Cerebellar cortex (tissue), 1 donor: ENCODE measurements at places on chromosomes 7 and 10.

DNA sequence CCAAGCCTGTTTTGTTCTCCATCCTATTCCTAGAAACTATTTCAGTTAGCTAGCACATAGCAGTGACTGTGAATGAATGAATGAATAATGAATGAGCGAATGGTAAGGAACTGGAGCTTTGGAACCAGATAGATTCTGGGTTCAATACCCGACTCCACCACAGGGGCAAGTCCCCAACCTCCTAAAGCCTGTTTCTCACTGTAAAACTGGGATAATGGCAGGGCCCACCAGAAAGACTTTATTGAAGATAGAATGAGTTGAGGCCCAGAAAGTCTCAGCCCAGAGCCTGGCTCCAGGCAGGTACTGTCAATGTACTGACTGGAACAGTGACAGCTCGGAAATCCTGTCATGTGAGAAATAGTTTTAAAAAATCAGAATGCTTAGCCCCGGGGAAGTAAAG lies 1.1 kb upstream of the CDH23 start:
- DNase-seq = no peak

GRCh38 chr7:129466796-129467195 lies 32.6 kb downstream of the STRIP2 start:
- DNase-seq = no peak

- DNase-seq = no peak
Observed at GRCh38 chr10:88116971-88117626, 253.7 kb downstream of the PTEN start.

DNA sequence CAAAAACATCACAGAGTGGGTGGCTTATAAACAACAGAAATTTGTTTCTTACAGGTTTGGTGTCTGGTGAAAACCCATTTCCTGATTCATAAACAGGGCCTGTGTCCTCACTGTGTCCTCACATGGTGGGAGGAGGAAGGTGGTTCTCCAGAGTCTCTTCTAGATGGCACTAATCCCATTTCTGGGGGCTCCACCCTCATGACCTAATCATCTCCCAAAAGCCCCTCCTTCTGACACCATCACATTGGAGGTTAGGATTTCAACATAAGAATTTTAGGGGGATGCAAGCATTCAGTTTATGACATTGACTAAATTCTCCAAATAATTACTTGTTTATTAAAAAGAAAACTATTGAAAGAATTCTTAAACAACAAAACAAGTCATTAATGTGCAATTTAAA lies 116.0 kb downstream of the CHN2 start:
- DNase-seq = no peak

- no peak for DNase-seq
Observed at GRCh38 chr7:107754642-107755041, 10.7 kb downstream of the CBLL1 start.

DNA sequence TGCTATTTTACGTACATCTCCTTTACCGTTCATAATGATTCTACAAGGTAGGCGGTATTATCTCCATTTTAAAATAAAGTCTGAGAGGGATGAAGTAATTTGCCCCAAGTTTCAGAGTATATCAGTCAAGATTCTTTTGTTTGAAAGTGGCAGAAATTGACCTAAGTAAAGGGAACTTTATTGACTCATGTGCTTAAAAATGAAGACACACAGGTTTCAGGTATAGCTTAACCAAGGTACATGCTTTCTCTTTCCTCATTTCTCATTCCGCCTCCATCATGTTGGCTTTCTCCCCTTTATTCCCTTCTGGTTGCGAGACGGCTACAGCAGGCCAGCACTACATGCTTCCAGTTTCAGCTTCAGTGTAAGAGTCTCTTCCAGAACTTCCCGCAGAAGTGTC lies 77.5 kb downstream of the NOC3L start:
- DNase-seq = no peak

GRCh38 chr7:142384493-142384922 lies 126.7 kb upstream of the PRSS58 start:
- DNase-seq = no peak

DNA sequence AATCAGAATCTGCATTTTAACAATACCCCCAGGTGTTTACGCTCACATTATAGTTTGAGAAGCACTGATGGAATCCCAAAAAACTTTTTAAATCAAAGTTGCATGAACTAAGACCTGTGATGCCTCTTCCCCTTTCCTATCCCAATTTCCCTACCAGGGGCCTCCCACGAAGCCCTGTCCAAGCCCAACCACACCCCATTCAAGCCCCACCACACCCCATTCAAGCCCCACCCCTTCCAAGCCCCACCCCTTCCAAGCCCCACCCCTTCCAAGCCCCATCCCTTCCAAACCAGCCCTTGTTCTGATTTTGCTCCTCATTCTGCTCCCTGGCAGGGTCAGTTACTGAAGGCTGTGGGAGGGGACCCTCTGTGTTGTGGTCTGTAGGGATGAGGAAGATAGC lies 9.8 kb upstream of the AQP1 start:
- no peak for DNase-seq

DNA sequence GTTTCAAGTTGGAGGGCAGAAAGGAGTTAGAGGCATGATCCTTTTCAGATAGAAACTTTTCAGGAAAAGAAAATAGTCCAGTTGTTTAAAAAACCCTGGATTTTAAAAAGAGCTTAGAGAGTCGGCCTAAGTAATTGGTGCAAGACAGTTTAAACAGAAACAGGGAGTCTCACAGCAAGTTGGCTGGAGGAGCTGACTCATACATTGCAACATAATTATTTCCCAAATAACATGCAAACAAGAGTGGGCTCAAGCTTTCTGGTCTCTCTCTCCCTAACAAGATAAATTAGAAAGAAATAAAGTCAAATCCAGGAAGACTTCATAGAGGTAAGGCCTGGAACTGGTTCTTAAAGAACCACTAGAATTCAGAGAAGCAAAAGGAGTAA lies 100.3 kb upstream of the AGBL3 start:
- DNase-seq = no peak

GRCh38 chr10:33352175-33352574 lies 17.7 kb upstream of the NRP1 start:
- DNase-seq = no peak

- DNase-seq = no peak
Observed at GRCh38 chr10:62735464-62736167, 68.9 kb upstream of the ADO start.

GRCh38 chr10:112247791-112248190 lies 35.4 kb upstream of the TECTB start:
- no peak for DNase-seq

GRCh38 chr10:78071140-78071856 lies 37.6 kb downstream of the RPS24 start:
- DNase-seq = peak; percentile 81

- DNase-seq = no peak
Observed at GRCh38 chr10:89837165-89838043, 136.0 kb downstream of the KIF20B start.

DNA sequence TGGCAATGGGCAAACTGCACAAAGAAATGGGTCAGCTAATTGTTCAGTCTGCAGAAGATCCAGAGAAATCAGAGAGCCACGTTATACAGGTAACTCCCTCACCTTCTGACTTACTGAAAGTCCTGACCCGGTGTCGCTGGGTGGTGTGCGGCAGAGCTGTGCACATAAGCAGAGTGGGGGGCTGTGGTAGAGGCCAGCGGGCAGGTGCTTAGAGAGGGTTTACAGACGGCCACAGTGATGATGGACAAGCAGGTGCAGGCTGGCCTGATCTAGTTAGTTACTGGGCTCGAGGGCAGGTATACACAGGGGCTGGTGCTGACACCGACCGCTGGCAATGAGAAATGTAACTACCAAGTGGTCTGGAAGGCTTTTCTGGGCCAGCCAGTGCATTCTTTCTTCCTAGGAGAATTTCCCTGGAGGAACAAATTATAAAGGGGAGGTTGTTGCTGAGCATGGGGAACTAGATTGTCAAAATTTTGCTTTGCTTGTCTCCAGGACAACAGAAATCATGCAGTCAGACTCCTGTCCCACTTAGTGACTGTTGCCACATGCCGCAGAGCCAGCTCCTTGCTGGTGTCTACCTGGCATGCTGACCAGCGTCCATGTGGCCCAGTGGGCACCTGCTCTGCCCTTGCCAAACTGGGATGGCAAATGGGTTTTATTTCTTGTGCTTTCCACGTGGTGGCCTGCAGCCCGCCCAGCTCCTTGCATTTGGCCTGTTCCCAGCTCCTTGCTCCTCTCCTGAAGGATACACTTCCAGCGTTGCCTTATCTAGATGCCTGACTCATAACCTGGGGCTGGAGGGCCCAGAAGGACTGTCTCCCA lies 28.8 kb downstream of the DENND10 start:
- DNase-seq = peak; percentile 91

DNA sequence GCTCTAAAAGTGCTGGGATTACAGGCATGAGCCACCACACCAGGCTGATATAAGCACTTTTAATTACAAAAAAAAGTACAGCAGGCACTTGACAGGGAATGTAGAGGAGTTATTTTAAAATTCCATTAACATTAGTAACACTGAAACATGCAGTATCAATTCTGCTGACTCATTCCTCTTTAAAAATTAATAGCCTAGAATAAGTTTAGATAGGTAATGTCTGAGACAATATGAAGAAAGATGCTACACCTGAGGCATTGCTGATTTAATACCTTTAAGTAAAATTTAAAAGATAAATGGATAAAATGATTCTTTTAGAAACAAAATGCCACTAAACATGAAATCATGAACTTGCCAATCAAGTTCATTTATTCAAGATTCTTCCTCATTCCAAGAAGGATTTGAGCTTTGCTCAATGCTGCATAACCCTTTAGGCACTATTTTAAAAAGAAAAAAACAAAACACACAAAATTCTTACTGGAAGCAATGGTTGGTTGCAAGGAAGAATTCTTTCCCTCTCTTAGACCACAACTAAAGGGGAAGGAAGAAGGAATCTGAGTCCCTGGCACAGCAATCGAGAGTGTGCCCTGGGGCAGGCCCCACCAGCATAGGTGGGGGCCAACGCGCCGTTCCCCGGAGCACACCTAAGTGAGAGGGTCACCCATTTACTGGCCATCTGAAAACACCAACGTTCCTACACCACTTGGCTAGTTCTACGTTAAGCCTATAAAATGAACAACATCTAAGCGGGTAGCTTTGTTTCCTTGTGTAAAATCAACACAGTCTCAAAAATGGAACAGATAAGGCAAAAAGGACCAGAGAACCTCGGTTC lies 26.6 kb downstream of the ESYT2 start:
- DNase-seq = no peak

- DNase-seq = peak; percentile 19
Observed at GRCh38 chr10:85995791-85996190, 370.8 kb downstream of the GRID1 start.

GRCh38 chr7:79091661-79092060 lies 361.8 kb downstream of the MAGI2 start:
- DNase-seq = peak; percentile 74

DNA sequence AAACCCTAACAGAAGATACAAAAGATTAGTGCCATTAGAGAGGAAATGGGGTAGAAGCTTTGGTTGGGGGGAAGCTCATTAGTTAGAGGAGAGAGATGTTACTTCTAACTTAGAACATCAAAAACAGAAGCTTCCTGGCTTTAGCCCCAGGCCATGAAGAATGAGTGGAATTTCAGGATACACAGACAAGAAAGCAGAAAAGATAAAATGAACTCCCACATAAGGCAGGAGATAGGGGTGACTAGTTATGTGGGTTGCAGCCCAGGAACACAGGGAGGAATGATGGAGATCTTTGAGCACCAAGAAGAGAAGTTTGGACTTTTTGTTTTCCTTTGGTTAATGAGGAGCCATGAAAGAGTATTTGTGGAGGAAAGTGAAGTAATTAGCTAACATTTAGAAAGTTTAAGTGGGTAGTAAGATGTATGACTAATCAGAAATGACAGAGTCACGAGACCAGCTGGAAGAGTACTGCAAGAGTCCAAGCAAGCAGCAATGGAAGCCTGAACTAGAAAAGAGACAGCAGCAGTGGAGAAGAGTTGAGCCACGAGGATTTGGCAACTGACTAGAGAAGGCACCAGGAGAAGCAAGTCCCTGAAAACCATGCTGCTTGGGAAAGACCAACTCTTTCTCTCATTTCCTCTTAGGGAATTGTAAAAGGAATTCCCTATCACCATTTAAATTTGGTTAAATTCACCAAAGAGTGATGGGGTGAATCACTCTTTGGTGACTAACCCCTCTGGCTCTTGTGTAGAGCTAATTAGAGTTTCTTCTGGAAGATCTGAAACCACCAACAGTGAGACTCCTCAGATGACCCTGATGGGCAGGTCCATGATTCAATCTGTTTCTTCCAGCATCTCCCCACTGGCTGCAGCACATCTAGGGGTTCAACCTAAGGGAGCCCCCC lies 131.9 kb downstream of the KCNMA1 start:
- no peak for DNase-seq

GRCh38 chr10:17348011-17348500 lies 106.3 kb downstream of the ST8SIA6 start:
- no peak for DNase-seq

DNA sequence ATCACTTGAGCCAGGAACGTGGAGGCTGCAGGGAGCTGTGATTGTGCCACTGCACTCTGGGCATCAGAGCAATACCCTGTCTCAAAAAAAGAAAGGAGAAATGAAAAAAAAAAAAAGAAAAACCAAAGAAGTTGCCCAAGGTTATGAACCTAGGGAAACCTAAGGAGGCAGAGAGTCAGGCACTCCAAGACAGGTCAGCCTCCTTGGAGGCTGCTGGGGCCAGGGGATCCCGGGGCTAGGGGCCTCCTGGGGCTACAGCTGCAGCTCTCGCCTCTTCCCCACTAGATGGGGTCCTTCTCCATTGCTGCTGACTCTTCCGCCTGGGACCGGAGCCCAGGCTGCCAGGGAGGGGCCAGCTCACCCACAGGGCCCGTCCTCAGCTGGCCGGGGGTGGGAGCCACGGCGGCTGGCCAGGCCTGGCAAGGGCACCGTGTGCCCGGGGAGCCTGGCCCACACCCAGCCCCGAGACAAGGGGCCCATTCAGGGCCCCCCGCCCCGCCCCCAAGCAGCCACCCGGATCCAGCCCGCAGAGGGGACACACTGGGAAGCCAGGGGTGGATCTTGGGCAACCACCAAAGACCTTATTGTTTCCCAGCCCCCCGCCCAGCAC lies 1.7 kb upstream of the SPACDR start:
- peak; percentile 55 for DNase-seq

- DNase-seq = no peak
Observed at GRCh38 chr10:77182803-77183202, 454.8 kb downstream of the KCNMA1 start.

DNA sequence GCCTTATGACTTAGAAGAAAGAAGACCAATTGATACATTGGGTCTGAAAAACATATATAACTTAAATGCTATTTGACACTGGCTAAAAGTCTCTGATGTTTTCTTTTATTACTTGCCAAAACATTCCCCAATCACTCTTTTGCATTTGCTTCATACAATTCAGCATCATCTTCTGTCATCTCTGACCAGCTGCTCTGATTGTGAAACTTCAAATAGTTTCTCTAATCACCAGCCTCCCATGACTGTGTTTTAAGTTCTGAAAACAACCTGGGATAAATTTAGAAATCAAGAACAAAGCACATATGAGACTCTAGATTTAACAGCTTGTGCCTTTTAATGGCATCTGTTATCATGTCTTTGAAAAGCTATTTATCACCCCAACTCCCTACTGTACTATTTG lies 208.4 kb upstream of the KCND2 start:
- DNase-seq = peak; percentile 18

GRCh38 chr7:33193308-33193864 lies 64.0 kb downstream of the BBS9 start:
- DNase-seq = no peak

- DNase-seq = no peak
Observed at GRCh38 chr10:116733566-116733965, 8.8 kb downstream of the HSPA12A start.

- DNase-seq = no peak
Observed at GRCh38 chr10:125691160-125691981, 8.4 kb upstream of the TEX36 start.

- no peak for DNase-seq
Observed at GRCh38 chr7:39696631-39697030, 73.3 kb downstream of the RALA start.

GRCh38 chr7:93258661-93259060 lies 26.5 kb downstream of the VPS50 start:
- no peak for DNase-seq
